ENCODE measurements at places on chromosomes 16 and 17. TPM values are rescaled to one million over a fixed set of nuclear protein-coding genes. Genes with fewer than 3 reads are reported as not detected.

GRCh38 chr17:17911001-17911613 lies 61.1 kb downstream of the TOM1L2 start:
- DNase-seq, result no peak

GNG13 gene
- 0.40 TPM for total RNA-seq

- DNase-seq, result no peak
Measured at GRCh38 chr16:21620592-21620991, 21.2 kb downstream of the METTL9 start.

- DNase-seq, result no peak
Measured at GRCh38 chr17:2106308-2106955, 51.5 kb downstream of the HIC1 start.

TNS4 gene
- total RNA-seq, result 10.5 TPM

DNA sequence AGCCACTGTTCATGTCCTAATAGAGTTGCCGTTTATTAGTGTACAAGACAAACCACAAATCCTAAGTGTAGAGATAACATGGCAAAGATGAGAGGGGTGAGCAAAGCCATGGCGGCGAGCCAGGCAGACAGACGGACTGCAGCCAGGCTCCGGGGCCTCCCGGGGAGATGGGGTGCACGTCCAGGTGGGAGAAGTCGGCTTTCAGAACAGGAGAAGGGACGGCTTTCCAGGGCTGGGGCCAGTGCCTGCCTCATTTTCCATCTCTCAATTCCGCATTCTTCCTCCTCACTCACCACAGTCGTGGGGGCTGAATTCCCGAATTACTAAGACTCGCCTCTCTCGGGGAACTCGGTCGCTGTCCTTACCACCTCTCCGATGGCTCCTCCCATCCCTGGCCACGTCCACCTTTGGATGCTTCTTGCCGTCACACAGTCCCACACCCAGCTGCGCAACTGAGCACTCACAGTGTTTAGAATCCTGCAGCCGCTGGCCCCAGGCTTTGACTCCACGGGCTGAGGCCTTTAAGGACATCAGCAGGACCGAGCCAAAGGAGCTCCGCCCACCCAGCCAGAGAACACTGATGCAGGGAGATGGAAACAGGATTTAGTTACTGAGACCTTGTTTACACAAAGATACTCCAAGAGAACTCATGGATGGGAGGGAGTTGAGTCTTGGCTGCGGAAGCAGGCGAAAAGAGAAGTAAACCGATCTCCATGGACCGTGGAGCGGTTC lies 59.7 kb downstream of the RNF112 start:
- peak; percentile 81 for DNase-seq

DNA sequence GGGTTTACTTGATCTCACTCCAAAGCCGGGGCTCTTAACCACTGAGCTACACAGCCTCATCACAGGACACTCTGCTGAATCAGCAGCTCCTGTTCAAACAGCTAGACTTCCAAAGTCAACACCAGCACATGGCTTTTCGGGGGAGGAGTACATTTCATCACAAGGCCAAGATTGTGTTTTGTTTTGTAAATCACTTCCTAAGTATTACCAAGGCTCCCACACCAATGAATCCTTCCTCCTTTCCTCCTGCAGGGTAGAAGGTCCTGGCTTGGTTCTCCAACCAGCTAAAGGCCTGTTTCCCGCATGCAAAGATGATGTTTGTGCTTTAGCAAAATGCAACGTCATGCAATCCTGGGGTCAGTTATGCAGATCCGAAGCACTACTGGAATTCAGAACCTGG lies 152.5 kb downstream of the XYLT1 start:
- no peak for DNase-seq

- no peak for DNase-seq
Measured at GRCh38 chr16:81515281-81515680, 70.7 kb downstream of the CMIP start.

DNA sequence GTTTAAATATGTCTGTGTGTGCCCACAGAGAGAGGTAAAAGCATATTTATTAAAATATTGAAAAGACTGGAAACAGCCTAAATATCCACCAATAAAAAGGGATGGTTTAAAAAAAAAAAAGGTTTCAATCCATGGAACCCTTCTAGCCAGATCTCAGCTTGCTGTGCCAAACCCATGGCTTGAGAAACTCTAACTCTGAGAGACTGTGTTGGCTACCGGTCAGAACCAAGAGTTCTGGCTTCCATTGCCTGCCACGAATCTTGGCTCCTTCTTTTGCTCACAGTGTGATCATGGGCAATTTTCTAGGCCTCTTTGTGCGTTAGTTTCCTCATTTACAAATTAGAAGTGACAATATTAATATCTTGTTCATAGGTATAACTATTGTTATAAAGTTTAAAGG lies 201.3 kb upstream of the IRX3 start:
- no peak for DNase-seq

CD79B gene
- total RNA-seq, result 2.0 TPM
